ENCODE measurements at places on chromosomes 16 and 17.

DNA sequence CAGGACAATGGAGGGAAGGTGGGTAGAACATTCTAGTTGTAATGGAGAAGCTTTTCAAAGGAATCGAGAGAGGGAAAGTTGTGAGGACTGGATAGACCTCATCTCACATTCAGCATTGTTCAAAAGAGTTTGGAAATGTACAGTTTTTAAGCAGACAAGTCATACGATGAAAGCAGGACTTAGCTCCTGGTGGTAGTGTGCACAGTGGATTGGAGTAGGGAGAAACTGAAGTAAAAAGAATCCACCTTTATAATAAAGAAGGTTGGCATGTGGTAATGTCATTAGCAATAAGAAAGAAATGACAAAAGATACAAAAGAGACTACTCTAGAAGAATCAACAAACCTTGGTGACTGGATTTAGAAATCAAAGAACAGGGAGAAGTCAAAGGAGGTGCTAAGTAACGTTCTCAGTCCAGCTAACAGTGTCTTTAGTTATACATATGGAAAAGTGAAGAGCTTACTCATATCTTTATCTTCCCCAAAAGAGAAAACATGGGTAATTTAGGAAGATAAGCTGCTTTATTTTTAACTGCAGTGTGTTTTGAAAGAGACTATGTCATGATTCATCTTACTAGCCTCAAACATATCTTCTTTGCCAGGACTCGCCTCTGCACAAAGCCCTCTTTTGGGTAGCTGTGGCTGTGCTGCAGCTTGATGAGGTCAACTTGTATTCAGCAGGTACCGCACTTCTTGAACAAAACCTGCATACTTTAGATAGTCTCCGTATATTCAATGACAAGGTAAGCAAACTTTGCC lies 18.7 kb upstream of the EVI2A start:
- DNase-seq = no peak

DNA sequence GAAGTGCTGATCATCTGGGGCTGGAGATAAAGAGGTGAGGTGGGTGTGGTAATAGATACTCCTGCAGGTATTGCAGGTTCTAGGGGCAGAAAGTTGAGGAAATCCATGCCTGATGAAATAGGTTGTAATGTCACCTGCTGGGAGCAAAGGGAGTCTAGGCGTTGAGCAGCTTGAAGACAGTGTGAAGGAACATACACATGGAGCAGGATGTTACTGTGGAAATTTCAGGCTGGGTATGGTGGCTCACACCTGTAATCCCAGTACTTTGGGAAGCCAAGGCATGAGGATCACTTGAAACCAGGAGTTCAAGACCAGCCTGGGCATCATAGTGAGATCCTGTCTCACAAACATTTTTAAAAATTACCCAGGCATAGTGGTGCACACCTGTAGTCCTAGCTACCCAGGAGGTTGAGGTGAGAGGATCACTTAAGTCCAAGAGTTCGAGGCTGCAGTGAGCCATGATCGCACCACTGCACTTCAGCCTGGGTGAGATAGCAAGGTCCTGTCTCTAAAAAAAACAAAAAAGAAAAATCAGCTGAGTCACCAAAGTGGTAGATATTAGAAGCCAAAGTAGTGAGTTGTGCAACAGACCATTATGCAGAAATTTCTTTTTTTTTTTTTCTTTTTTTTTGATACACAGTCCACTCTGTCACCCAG lies 9.1 kb upstream of the CRYBA1 start:
- no peak for DNase-seq

DNA sequence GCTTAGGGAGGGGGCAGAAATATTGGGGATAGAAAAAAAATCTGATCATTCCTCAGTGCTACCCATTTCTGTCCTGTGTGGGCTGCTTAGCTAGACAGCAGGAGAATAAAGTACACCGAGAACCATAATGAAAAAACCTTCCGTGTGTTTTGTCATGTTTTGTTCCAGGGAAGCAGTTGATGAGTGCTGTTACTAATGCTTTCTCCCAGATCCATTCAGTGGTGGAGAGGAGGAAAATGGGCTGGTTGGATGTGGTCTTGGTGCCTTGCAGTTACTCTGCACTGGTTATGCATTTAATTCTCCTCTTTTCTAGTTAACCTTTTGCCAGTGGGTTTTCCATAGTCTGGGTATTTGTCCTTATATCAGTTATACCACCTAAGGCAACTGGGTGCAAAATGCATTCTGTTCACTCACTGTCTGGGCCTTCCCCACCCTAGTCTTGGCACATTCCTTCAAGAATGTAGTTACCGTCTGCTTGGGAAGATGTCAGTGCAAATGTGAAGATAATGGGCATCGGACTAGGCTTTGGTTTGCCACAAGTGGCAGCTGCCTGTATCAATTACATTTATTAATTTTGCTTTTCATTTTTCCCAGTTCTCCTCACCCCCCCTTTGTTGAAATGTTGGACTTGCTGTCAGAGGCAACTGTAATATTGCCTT lies 9.3 kb upstream of the TBKBP1 start:
- DNase-seq = no peak

- DNase-seq = no peak
Observed at GRCh38 chr16:546909-547770, 13.1 kb upstream of the PRR35 start.

- DNase-seq = peak; percentile 62
Observed at GRCh38 chr17:10646392-10646990, 10.6 kb downstream of the MYH3 start.

- DNase-seq = no peak
Observed at GRCh38 chr16:16884451-16884850, 505.5 kb downstream of the NPIPA7 start.

GRCh38 chr17:39738568-39738901 lies 797 bp downstream of the GRB7 start:
- no peak for DNase-seq

DNA sequence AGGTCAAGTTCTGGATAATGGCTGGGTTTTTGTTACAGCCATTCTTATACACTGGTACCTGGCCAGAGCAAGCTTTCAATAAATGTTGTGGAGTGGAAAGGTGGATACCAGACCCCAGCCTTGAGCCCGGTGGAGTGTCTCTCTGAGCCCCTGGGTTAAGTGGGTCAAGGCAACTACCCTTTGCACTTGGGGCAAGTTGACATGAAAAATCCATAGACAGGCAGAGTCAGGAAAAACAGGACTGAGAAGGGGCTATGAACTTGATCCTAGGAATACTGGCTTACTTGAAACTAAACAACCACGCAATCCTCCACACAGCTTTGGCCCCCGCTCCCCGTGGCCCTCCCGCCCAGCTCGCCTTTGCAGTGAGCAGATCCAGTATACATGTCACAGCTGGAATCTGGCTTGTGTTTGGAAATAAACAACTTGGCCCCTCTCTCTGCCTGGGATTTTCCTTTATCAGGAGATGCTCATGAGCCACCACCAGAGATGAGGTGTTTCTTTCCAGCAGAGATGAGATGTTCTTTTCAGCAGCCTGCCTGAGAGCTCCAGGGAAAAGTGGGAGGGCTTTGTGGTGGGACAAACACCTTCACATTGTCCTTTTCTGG lies 65.9 kb downstream of the KSR1 start:
- DNase-seq = no peak

GRCh38 chr17:39219647-39220154 lies 6.0 kb downstream of the STAC2 start:
- DNase-seq = peak; percentile 91

DNA sequence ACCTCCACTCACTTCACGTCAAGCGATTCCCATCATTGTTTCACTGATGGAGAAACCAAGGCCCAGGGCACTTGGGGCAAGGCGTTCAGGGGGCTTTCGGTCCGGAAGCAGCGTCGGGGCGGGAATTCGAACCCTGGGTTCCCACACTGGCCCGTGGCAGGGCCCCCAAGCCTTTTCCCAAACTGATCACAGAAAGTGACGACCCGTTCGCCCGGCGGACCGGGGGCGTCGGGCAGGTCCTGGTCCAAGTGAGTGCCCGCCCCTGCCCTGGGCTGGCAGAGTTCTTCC lies 856 bp upstream of the MON1B start:
- no peak for DNase-seq

DNA sequence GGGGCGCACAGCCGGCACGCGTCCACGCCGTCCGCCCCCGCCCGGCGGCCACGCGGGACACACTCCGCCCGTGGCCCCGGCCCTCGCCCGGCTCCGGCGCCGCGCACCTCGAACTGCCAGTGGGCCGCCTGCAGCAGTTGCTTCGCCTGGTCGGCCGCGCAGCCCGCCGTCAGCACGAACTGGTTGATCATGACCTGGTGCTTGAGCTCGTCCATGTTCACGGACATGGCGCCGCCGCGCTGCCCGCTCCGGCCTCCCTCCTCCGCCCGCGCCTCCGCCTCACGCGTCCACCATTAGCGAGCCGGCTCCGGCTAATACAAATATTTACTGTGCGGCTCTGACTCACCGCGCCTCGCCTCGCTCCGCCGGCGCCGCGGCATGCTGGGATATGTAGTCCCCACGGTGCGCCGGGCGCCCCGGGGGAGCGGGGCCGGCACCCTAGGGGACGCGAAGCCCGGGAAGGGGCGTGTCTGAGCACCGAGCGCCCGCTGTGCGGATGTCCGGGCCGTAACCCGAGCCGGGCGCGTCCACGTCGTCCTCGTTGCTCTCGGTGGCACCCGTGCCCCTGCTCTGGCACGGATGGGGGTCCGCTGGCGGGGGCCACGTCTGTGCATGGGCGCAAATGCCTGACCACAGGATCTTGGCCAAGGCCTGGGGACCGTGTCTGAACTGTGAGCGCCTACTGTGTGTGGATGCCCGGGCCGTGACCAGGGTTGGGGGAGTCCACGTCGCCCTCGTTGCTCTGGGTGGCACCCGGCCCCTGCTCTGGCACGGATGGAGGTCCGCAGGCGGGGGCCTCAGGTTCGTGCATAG lies at the start of gene UBALD1:
Gene UBALD1 (minus strand): TSS at position 318 of the 813 bp plus-strand sequence. CDS start 91 bp downstream, at position 227.
- DNase-seq = peak; percentile 71

DNA sequence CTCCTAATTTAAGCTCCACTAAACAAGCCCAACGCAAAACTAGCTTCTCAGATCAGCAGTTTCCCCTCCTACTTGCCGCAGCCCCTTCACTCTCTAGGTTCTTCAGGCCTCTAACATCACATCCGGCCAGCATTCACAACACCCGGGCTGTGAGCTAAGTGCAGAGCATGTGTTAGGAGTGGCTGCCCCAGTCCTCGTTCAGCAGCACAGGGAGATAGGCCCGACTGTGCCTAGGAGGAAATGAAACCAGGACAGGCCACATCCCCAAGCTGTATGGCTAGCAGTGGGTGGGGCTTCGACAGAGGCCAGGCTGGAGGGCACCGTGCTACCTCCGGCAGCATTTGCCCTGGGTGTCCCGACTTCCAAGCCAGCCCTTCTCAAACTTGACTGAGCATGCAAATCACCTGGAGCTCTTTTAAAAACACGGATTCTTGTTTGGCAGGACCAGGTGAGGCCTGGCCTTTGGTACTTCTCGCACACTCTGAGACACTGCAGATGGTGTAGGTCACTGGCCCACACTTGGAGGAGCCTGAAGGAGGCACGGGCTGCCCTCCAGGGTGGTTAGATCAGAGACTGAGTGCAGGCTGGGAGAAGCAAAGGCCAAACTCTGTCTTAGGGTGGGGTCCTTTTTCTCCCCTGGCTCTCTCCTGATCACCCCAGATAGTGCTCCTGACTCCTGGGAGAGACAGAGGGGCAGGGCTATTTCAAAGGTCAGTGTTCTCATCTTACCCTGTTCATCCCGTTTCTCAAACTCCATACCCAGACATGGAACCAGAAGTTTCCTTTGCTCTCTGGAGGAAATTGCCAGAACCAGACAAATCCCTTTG lies 202.0 kb downstream of the C16orf78 start:
- no peak for DNase-seq

DNA sequence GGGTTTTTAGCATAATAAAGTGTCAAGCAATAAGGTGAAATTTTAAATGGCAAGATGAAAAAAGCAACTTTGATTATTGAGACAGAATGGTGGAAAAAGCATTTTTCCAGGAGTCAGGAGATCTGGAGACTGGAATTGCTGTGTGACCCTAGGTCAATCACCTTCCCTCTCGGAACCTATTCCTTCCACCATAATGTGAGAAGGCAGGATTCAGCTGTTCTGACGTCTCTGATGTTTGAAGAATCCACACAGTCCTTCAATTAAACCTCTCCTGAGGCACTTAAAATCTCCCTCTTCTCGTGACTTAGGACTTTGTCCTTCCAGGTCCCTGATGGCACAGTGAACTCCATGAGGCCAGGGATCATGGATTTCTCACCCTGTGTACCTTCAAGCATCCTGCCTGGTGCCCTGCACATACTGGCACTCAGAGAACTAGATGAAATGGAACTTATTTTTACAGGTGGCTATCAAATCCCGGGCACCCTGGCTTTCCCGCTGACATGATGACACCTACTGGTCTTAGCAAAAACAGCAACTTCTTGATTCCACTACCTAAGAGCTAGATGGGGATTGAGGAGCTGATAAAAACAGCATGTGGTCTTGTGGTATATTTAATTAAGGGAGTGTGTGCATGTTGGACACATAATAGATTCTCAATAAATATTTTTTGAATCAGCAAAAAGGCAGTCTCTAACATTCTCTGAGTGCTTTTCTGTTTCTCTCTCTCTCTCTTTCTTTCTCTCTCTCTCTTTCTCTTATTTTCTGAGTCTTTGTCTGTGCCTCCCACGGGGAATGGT lies 2.3 kb upstream of the CCDC182 start:
- DNase-seq = peak; percentile 34

- DNase-seq = no peak
Observed at GRCh38 chr17:56925088-56925487, 11.2 kb upstream of the TRIM25 start.

- no peak for DNase-seq
Observed at GRCh38 chr17:82095777-82096708, 2.0 kb downstream of the FASN start.

DNA sequence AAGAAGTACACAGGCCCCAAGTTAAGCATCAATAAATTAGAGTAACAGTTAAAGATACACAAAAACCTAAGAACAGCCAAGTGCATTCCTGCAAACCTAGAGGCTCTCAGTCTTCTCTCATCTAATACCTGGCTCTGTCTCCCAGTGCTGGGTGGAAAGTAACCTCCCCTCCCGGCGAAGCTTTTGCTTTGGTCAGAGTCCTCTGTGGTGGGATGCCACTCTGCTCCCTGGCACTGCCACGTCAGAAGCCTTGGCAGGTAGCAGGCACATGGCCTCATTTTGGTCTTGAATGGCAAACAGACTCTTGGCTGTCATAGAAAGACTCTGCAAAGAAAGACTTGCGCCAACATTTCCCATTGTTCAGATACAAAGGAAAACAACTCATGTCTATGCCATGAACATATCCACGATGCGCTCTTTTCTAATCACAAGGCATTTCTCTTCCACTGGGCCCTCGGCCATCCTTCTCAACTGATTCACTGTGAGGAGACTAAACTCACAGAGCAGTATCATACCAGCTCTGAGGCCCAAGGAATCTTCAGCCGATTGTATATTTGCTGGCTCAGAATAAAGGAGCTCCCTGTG lies 21.2 kb downstream of the MTHFSD start:
- DNase-seq = no peak

- no peak for DNase-seq
Observed at GRCh38 chr17:73194514-73195222, 1.8 kb downstream of the COG1 start.

GRCh38 chr17:2198927-2199326 lies 104.7 kb downstream of the SMG6 start:
- DNase-seq = no peak

- no peak for DNase-seq
Observed at GRCh38 chr17:50047083-50047482, 8.8 kb upstream of the ITGA3 start.
